ENCODE measurements at places on chromosomes 12 and 14. TPM values are rescaled to one million over a fixed set of nuclear protein-coding genes. Genes with fewer than 3 reads are reported as not detected.

Gene MDGA2
- total RNA-seq = not detected

Gene FGFR1OP2
- total RNA-seq = 33.7 TPM

Gene MYO1H
- not detected for total RNA-seq

Gene SLC6A13
- not detected for total RNA-seq

Gene NTS
- not detected for total RNA-seq

Gene CLMN
- 118 TPM for total RNA-seq

GRCh38 chr12:91613223-91613779, 430.7 kb upstream of the DCN start:
- no peak for DNase-seq

DNA sequence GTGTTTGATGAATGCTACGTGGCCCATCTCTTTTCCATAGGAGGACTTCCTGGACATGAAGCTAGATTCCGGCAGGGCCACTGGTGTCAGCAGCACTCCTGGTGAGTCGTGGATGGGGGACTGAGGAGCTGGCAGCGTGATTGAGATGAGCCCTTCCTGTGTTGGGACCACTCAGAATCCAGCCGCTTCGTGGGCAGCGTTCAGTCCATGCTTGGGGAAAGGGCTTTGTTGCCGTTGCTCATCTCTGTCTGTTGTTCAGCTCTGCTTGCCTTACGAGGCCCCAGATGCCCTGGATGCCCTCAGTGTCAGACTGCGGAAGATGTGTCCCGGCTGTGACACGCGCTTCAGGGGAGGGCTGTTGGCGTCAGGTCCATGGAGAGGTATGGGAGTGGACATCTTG, 127.1 kb upstream of the RTL1 start:
- no peak for DNase-seq

DNA sequence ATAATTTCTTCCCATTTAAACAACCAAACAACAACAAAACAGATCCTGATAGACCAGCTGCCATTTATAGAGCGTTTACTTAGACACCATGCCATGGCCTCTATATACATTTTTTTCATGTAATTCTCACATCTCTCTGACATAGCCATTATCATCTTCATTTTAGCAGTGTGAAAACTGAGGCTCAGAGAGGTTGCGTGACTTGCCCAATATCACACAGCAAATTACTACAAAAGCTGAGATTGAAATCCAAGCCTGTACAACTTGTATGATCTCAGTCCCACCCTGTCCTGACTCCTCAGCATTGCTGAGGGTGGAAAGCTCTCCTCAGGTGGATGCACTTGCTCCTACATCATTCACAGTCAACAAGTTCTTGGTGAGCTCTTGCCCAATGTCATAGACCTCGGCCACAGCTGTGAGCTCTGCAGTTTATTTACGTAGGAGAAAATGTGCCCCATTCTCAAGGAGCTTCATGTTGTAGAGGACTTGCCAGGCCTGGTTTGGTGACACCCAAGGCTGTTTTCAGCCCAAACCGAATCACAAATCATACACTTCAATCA, 55.5 kb downstream of the CRACR2A start:
- DNase-seq = no peak

- no peak for DNase-seq
Observed at GRCh38 chr12:111297703-111298426, 71.0 kb downstream of the PHETA1 start.

GRCh38 chr12:88493636-88494035, 86.6 kb downstream of the KITLG start:
- no peak for DNase-seq

DNA sequence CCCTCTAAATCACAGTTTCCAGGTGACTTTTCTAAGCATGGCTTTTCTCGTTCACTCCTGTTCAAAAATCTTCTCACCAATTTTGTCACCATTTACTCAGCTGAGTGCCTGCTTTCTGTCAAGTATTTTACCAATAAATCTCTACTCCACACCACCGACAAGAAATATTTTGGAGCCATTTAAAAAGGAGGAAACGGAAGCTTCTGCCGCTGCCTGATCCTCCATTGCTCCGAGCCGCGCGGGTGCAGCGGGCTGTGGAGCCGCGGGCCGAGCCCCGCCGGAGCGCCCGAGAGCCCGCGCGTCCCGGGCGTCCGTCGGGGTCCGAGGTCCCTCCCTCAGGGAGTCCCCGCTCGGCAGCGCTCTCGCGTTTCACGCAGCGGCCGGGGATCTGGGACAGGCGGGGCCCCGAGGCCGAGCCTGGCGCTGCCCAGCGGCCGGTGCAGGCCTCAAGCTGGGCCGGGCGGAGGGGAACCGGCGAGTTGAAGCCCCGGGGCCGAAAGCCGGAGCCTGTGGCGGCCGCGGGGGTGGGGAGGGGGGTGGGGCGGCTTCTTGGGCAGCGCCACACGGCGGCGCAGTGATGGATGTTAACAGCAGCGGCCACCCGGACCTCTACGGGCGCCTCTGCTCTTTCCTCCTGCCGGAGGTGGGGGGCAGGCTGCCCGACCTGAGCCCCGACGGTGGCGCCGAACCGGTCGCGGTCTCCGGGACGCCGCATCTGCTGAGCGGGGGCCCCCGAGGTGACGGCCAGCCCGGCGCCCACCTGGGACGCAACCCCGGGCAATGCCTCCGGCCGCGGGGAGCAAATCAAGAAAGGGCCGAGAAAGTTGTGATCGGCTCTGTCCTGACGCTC, 1.1 kb upstream of the HEBP1 start:
- peak; percentile 46 for DNase-seq

GRCh38 chr14:73773441-73774240, 59.5 kb upstream of the PNMA1 start:
- DNase-seq = no peak

- no peak for DNase-seq
Observed at GRCh38 chr14:39097159-39097558, 5.9 kb downstream of the SEC23A start.

DNA sequence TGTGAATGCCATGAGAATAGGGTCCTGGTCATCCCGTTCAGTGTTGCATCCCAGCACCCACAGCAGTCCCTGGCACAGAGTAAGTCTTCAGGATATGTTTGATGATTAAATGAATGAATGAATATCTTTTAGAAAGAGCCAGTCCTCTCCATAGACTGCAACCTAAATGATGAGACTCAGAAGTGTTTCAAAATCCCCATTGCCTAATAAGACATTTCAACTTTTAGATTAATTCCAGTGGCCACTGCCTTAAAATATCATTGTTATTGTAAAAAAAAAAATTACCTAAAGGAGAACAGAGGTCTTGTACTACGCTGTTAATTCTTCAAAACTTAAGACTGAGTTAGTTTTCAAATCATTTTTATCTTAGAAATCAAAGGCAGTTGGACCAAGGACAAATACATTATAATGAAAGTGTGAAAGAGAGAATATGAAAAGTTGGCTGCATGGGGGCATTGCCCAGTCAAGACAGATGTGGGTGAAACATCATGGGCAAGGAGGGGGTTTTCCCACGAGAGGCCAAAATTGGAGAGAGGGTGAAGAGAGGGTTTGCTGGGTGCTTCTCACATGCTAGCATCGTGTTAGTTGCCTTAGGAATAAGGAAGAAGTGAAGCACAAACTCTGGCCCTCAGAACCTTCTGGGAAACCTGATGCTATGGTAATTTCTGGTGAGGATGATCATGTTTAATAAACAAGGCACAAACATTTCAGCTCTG, 26.3 kb upstream of the CPM start:
- DNase-seq = no peak

GRCh38 chr14:48726080-48726642, 860.0 kb downstream of the RPS29 start:
- DNase-seq = no peak

GRCh38 chr12:46082490-46083200, 92.3 kb upstream of the SCAF11 start:
- DNase-seq = no peak

- no peak for DNase-seq
Observed at GRCh38 chr14:101121508-101122139, 218.1 kb upstream of the RTL1 start.

GRCh38 chr12:43289426-43289801, 262.6 kb downstream of the ADAMTS20 start:
- DNase-seq = no peak

Measured in transverse colon (tissue), 4 donors.